GM13976 (cell line): ENCODE measurements at places on chromosomes 1 and 21.

DNA sequence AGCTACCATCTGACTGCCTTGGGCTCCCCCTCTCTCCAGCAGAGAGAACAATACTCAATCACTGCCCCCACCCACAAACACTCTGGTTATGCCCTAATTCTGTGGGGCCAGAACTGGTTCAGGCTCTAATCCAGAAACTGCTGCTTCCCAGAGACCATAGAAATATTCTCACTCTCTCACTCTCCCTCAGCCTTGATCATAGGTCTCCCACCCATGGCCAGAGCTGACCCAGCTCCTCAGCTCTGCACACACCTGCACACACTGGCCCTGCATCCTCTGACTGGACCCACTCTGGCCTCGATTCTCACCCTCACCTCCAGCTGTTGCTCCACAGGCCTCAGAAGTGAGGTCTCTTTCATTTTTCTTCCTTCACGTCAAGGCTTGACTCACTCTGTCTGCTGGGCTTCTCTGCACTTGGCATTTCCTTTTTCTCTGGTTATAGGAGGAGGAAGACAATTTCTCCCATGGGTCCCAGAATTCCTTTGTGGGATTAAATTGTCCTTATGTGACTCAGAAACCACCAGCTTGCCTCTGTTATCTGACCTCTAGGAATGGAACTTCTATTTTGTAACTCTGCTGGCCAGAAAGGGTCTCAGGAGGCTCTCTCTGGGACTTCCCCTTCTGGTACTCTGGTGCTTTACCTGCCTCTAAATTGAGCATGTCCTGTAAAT lies 15.6 kb upstream of the ZMYM6 start:
- no peak for DNase-seq

DNA sequence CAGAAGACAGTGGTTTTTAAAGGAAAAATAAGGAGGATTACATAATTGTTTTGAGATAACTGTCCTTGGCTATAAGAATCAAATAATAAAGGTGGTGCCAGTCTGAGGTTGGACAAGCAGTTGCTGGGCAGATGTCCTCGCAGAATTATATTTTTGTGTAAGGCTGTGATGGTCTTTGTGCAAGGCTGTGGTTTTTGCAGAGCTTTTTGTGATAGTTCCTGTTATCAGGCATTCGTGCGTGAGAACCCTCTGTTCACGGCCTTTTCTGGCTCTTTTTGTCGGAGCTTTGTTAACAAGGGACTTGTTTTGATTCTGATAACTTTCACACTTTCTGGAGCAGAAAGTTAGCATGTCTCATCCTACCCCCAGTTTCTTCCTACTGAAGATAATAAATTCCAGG lies 33.4 kb downstream of the SH3BP5L start:
- no peak for DNase-seq

DNA sequence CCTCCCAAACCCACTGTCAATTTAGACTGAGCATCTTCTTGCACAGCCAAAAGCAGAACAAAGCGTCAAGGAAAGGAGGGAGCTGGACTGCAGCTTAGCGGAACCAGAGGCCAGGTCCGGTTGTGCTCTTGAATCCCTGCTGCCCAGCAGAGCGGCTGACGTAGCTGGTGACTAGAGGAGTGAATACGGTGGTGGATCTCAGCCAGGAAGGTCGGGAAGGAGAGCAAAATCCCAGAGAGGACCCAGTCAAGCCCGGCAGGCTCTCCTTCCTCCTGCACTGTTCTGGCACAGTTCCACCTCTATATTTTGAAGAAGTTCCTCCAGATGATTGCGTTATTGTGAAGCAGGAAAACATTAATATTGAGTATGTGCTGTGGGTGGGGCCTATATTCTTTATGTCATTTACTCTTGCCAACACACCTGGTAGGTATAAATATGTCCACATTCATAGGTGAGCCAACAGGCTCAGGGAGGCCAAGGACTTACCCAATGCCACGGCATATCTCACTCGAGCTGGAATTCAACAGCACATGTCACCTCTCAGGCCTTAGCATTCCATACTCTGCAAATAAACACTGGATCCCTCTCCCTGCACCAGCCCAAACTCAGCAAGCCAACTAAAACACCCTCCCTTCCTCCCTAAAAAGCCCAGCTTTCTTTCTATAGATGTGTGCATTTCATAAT lies 23.6 kb upstream of the ABCB10 start:
- DNase-seq = no peak

DNA sequence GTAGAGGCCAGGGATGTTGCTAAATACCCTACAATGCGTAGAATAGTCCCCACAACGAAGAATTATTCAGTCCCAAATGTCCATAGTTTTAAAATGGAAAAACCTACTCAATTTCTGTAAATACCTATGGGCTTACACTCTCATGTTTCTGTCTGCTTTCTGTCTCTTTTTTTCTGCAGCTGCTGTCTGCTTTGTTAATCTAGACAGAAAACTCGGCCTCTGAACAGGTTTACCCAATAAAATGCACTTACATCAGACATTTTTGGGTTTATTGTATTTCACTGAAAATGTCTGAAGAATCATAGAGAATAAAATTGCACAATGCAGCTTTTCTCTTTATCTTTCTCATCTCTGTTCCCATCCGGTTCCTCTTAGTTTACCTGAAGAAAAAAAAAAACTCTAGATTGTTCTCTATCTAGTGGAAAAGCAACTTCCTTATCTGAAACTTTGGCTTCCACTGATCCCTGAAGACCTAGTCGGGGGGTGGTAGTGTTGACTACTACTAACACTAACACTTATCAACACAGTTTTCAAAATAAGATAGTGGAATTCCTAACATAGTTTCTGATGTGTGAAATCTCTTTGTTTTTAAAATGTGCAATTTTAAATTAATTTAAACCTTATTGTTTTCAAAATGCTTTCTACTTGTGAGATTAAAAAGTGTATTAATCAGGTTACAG lies 76.9 kb upstream of the CCDC190 start:
- DNase-seq = no peak

- DNase-seq = no peak
These were observed 361.5 kb downstream of the RRAGC start for GRCh38 chr1:38497921-38498656.

DNA sequence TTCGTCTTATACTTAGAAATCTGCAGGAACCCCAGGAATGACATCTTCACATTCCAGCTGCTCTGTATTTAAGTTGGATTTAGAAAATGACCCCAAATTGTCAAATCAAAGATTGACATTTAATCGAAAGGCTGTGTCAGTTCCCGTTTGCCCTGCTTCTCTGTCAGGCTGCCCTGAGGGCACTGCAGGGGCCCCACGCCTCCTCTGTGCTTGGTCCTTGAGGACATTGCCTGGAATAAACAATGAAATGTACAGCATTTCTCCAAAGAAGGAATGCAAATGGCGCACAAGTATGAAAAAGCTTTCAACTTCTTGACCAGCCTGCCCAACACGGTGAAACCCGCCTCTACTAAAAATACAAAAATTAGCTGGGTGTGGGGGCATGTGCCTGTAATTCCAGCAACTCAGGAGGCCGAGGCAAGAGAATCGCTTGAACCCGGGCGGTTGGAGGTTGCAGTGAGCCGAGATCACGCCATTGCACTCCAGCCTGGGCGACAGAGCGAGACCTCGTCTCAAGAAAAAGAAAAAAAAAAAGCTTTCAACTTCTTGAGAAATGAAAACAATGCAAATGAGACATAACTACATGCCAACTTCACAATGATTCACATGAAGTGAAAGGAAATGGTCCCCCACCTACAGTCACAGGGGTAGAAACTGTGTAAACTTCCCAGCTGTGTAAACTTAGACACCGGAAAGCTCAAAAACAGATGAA lies 3.0 kb downstream of the TMPRSS3 start:
- DNase-seq = no peak

- no peak for DNase-seq
These were observed 1.4 kb downstream of the ORC1 start for GRCh38 chr1:52402860-52403240.

- no peak for DNase-seq
These were observed 79.8 kb upstream of the RALGPS2 start for GRCh38 chr1:178645157-178645807.

DNA sequence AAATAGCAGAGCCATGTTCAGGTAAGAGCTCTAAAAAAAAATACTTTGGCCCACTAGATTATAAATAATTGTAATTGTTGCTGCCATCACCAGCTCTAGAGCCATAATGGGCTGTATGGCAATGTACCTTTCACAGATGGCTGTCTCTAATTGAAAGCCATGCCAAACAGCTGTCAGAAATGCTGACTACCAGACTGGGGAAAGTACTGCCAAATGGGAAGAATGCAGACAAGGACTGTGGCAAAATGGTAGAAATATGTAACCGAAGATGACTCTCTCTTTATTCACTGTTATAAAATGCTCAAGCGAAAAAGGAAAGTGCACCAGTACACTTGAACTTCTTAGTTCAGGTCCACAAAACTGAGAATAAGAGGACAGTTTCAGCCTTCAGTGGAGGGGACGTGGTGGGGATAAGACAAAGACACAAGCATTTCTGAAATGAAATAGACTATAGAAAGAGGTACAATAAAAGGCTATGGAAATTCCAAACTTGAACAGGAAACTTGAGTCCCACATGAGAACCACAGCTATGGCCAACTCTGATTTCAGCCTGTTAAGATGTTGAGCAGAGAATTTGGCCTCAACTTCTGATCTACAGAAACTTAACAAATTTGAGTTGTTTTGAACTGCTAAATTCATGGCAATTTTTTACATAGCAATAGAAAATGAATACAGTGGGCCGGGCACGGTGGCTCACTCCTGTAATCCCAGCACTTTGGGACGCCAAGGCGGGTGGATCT lies 46.5 kb upstream of the LPGAT1 start:
- DNase-seq = no peak

GRCh38 chr1:175628548-175629317 lies 114.7 kb downstream of the TNR start:
- DNase-seq = no peak
